ENCODE measurements at places on chromosomes 5 and 9.
A peak's percentile ranks its signal among the peaks of the same experiment; 100 is the strongest.

DNA sequence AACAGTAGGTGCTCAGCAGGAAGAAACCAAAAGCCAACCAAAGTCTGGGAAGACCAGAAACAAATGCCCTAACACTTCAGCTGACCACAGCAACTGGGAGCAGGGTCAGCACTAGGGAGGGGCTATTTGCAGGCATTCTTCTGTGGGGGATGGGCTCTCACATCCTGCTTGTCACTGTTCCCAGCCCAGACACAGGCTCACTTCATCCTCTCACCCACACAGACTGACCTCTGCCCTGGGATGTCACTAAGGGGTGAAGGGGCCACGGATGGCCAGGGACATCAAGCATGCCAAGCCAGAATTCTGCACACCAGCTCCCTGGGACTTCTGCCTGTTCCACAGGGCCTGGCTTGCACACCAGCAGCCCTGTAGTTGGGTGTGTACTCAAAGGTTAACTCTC lies 28.7 kb downstream of the GFRA3 start:
- DNase-seq: no peak

GRCh38 chr5:61910771-61911170 lies 395.2 kb upstream of the KIF2A start:
- DNase-seq: no peak

DNA sequence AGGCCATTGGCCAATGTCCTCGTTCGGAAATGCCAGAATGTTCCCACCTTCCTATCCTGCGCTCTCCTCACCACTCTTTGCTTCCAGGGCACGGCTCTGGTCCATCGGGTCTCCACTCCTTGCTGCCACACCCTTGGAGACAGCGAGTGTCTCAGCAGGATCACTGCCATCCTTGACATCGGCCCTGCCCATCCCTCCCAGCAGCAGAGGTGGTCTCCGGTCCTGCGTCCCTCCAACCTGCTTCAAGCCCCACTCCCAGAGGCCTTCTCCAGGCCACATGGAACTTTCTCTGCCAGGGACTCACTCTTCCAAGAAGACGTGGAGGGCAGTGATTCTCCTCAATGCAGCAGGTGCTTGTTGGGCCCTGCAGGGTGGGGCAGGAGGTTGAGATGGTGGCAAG lies 42.7 kb downstream of the IRX2 start:
- DNase-seq: no peak

DNA sequence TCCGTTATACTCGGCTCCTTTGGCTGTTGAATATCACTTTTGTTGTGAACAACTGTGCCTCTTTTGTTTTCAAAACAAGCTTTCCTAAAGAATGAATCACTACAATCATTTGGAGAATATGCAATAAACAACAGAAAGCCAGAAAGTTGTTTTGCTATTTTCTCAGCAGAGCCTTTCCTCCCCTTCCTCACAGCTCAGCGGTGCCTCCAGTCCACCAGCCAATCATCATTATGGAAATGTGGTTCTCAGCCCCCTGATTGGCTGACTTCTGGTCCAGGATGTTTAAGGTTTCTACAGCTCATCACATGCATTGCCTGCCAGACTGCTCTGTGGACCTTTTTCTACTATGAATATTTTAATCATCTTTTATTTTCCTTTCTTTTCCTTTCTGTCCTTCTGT lies 9.1 kb upstream of the ZNF608 start:
- peak; percentile 41 for DNase-seq

DNA sequence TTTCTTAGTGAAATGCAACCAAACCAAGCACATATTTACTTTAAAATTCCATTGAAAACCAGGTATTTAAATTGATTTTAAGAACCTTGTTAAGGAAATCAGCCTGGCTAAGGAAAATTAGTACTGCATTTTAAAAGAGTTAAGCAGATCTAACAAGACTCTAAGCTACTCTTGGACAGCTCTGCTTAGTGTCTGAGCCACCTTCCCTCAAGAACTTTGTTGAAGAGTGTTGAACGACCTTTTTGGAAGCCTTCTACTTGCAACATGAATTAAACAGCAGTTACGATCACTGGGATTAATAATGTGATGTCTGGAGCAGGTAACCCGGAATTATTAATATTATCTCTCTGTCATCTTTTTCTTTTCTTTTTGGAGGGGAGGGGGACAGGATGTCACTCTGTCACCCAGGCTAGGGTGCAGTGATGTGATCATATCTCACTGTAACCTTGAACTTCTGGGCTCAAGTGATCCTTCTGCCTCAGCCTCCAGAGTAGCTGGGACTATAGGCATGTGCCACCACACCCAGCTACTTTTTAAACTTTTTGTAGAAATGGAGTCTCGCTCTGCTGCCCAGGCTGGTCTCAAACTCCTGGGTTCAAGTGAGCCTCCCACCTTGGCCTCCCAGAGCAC lies 74.7 kb downstream of the ANKRD55 start:
- DNase-seq: no peak

- DNase-seq: no peak
Observed at GRCh38 chr5:115160975-115161475, 8.7 kb downstream of the TRIM36 start.

GRCh38 chr9:107810461-107810961 lies 320.9 kb upstream of the KLF4 start:
- DNase-seq: peak; percentile 9

DNA sequence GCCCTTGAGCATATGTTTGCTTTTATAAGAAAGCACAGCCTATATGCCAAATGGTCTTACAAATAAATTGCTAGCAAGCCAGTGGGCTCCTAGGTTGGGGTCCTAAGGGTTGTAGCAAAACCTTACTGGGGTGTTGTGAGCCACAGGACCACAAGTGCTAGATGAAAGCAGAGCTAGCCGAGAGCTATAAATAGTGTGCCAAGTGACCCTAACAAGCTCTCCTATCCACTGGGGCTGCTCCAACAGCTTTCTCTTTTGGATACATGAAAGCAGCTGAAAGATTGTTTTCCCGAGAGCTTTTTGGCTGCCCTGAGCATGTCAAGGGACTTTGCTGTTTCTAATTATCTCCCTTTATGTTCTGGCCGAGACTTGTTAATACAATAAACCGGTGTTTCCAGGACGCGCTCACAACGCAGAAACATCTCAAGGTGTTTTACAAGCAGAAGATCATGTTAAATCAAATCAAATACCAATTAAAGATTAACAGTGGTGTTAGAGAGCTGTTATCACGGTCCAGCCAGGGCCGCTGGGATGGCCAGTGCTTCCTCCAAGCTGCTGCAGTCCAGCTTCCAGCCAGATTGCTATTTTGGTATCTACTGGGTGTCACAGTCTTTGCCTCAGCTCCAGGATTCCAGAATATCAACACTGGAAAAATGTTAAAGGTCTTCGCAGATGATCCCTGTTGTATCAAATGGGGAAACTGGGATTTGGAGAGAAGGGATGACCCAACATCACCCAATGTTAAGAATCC lies 351.0 kb downstream of the ASTN2 start:
- no peak for DNase-seq

DNA sequence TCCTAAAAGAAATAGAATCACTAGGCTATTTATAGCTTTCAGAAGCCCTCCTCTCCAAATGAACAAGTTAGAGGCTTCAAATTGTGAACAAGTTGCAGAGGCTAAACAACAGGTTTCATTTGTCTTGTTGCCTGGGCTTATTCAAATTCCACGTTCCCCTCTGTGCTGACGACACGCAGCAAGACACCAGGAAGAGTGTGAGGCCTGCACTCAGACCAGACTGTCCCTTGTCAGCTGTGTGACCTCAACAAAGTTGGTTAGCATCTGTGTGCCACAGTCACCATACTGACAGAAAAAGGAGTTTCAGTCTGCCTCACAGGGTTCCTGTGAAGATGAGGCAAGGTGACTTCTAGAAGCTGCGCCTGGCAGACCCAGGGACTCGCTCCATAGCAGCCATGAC lies 22.1 kb upstream of the GABBR2 start:
- DNase-seq: no peak

DNA sequence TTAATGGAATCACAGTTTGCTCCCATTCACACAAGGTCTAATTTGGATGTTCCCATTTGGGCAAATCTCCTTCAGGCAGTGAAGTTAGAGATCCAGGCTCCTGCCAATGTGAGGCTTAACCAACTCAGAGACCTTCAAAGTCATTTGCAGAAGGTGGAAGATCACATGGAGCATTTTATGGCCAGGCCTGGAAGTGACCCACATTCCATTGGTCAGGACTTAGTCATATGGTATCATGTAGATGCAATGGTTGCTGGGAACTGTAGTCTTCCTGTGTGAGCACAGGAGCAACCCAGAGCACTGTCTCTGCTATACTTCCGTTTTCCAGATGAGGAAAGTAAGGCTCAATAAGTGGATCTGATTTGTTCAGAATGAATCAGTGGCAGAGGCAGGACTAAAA lies 292.7 kb upstream of the SMARCA2 start:
- no peak for DNase-seq

- DNase-seq: no peak
Observed at GRCh38 chr5:151577566-151577965, 13.6 kb downstream of the FAT2 start.

- DNase-seq: no peak
Observed at GRCh38 chr5:17012289-17012688, 76.2 kb upstream of the MYO10 start.

- DNase-seq: no peak
Observed at GRCh38 chr5:19728571-19728970, 259.4 kb downstream of the CDH18 start.

GRCh38 chr5:11602298-11602697 lies 301.9 kb downstream of the CTNND2 start:
- no peak for DNase-seq

GRCh38 chr5:126982926-126983873 lies 47.2 kb downstream of the MARCHF3 start:
- DNase-seq: no peak

DNA sequence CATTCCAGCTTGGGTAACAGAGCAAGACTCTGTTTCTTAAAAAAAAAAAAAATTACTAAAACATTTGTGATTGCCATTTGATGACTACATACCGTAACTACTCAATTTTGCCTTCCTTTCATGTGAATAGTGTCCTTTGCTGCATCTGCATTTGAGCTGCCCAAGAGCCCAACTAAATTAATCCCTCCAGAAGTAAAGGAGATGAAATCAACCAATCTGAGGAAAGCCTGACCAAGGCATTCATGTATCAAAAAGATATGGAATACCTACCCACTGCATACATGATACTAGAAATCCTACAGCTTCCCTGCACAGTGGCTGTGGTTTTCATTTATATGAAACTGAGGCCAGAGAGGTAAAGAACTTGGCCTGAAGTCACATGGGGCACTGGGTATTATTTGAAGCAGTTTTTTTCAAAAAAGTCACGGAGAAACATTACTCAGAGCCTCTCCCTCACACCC lies 177.5 kb downstream of the AOPEP start:
- DNase-seq: no peak

GRCh38 chr5:74281166-74281565 lies 359.4 kb downstream of the ENC1 start:
- DNase-seq: no peak

GRCh38 chr9:18002718-18003438 lies 424.0 kb downstream of the SH3GL2 start:
- no peak for DNase-seq

GRCh38 chr9:126337729-126338372 lies 11.2 kb downstream of the MVB12B start:
- DNase-seq: no peak

All from iris pigment epithelial cell (primary cell).